Hematopoietic multipotent progenitor cell (in vitro differentiated cells): ENCODE measurements at places on chromosomes 6 and 20.

DNA sequence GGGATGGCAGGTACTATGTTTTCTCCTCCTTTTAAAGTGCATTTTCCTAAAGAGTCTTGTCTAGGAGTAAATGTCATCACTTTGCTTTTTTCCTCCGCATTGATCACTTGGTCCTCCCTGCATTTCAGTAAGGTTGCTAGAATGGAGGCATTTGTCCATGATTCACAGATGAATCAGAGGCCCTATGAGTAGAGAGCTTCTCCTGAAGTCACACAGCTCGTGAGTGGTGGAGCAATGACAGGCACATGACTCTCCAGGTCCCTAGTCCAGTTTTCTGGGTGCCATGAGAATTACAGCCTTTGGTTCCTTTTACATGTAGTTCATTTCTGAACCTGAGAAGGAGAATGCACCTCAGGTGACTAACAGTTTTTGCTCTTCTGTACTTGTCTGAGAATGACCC is 50.5 kb downstream of the HLA-A start:
- no peak for DNase-seq

DNA sequence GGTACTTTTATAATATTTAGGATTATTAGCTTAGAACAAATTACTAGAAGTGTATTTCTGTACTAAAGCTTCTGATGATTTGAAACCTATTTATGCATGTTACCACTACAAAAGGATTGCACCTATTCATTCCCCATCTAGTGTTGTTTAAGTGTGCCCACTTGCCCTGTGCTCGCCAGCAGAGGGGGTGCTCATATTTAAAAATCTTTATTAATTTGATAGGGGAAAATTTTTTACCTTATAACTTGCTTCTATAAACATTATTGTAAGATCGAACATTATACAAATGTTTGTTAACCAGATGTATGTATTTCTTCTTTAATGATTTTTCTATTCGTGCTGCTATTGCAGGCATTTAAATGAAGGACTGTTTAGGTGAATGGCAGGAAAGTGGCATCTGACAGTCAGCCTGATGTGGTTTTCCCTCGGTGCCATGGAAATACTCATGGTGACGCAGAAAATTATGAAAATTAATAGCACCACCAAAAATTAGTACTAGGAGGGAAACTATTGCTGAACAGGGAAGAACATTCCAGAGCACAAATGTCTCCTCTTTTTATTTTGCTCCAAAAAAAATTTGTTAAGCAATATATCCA is 44.1 kb upstream of the FNDC1 start:
- no peak for DNase-seq

DNA sequence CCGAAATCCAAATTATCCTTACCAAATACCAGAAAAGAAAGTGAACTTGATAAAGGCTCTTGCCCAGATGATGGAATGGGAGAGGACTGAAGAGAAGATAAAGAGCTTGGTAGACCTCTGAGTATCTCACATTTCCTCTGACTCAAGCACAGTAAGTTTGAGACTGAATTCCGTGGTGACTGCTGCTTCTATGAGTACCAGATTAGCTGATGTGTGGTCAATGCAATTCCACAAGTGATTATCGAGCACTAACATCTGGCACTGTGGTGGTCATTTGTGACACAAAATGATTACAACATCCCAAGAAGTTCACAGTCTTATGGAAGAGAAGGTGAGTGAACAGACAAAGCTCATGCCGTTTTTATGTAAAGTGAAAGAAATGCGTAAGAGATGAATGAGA is 2.6 kb upstream of the RPS6KA2 start:
- DNase-seq, result peak; percentile 49

DNA sequence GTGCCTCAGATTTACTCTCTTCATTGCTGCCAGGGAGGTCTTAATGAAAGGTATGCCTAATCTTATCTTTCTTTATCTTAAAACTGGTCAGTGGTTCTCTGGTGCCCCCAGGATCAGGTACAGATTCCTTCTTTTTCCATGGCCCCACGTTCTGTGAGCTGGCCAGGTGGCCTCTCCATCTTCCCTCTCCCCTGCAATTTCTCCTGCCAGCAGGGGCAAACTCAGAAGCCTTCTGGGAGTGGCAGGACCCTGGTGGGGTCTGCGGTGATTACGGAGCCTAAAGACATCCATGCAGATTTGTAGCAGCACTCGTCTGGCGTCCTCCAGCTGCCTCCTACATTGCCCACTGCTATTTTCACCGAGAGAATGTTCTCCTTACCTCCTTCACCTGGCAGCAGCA is 95.8 kb downstream of the CCDC170 start:
- DNase-seq, result no peak

DNA sequence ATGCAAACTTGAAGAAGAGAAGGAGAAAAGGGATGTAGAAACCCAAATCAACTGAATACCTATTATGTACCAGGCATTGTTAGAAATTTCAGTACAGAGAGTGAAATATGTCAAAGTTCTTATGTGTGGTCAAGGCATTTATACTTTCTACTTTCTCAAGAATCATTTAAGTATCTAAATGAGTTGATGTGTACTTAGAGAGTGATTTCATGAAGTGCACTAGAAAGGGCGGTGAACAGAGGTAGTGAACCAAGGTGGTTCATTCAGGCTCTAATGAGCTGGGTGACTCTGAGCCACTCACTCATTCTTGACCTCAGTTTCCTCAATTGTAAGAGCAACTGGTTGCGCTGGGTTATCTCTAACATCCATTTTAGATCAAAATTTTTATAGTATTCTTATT is 3.3 kb downstream of the PDE7B start:
- DNase-seq, result no peak

- no peak for DNase-seq
Measured at GRCh38 chr6:328136-328670, 35.9 kb downstream of the DUSP22 start.

GRCh38 chr20:51422514-51423289 is 119.8 kb downstream of the NFATC2 start:
- DNase-seq, result no peak

DNA sequence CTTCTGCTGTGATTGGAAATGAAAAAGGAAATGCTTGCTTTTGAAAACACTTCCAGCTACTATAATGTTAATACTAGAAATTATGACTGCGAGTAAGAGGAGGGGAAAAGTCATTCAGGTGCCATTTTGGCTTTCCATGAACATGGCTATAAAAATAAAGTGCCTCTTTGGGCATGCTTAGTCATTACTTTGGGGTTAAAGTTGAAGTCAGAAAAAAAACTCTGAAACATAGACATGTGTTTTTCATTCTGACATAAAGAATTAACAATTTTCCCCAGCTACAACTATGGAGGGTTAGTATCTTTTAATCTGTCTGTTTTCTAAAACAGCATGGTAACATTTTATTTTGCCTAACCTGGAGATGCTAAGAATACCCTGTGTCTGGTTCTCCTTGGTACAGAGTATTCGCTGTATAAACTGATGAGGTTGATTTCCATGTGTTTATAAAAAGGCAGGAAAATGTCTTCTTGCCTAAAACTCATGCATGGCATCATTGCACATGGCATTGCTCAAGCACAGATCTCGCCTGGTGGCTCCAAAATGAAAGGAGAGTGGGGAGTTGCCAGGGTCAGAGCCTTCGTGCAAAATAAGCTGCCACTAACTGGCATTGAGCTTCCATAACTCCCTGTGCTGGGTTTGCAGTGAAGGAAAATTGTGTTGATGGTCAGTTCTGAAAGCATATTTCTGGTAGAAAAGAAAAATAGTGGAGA is 188.9 kb downstream of the KCNQ5 start:
- DNase-seq, result no peak

GRCh38 chr20:6055981-6056569 is 2.2 kb upstream of the LRRN4 start:
- no peak for DNase-seq

GRCh38 chr6:6660339-6661045 is 72.0 kb downstream of the LY86 start:
- no peak for DNase-seq

DNA sequence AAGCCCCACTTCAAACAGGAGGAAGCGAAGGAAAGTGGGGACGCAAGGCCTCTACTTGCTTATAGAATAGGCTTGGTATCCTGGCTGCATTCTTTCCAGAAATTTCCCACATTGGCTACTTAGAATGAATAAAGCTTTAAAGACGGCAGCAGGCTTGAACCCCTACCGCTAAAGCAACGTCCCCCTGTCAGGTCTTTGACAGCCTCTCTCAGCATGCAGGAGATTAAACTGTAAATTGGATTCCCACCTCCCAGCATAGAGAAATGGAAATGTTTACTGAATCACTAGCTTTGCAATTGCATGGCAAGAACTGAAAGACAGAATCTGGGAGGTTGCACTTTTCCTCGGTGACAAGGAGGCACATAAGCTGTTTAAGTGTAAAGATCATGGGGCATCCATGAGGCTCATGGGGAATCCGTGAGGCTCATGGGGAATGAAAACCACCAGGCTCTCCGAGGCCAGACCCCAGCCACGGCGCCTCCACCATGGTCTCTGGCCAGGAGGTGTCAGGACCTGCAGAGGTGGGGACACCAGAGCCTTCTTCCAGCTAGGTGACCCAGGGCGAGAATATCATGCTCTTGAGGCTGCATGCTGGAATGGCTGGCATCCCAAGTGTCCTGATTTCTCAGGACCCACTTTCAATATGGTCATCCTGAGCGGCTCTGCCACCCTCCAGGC is 10.3 kb downstream of the LEMD2 start:
- DNase-seq, result no peak

GRCh38 chr6:5067305-5067704 is 17.8 kb upstream of the PPP1R3G start:
- no peak for DNase-seq

DNA sequence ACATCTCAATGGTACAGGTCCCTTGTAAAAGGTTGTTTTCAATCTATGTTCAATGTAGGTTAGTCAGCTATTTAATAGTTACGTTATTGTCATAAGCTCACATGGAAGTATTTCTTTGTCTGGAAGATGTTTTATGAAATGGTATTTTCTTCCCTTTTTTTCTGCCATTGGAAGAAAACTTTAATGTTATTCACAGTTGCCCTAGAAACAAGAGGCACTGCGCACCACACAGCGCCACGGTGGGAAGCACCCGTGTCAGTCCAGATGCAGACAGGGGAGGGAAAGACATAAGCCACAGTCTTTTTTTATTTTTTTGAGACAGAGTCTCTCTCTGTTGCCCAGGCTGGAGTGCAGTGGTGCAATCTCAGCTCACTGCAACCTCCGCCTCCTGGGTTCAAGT is 82.1 kb downstream of the GCNT2 start:
- no peak for DNase-seq

DNA sequence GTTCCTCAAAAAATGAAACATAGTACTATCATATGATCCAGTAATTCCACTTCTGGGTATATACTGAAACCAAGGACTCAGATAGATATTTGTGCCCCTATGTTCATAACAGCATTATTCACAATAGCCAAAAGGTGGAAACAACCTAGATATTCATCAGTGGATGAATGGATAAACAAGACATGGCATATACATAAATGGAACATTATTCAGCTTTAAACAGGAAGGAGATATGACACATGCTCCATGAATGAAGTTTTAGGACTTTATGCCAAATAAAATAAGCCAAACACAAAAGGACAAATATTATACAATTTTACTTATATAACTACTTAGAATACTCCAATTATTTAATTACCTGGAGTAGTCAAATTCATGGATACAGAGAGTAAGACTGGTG is 16.4 kb downstream of the PLCB1 start:
- DNase-seq, result no peak

DNA sequence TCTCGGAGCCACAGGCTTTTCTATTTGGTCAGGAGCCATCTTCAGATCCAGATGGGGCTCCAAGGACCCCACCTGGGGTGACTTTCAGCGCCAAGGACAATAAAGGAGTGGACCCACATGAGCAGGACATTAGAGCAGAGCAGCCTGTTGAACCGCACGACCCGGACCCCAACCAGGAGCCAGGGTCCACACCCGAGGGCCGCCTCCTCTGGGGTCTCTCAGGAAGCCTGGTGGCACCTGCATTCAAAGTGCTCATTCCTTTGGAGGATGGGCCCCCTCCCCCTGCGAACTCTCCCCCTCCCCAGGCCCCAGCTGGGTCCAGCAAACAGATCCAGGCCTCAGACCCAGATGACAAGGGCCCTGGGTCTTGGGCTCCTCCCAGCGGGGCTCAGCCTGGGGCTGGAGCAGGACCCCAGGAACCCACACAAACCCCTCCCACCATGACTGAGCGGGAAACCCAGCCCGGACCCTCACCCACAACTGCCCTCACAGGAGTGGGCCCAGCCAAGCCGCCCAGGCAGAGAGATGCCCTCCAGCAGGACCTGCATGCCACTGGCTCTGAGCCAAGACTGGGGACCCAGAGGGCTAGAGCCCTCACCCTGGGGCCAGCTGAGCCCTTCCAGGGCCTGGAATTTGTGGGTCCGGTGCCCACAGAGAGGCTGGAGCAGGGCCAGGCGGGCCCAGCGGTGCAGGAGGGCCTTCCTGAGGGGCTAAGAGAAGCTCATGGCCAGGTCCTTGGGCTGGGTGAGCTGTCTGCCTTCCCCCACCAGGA is 23.9 kb downstream of the RAB44 start:
- no peak for DNase-seq

- no peak for DNase-seq
Measured at GRCh38 chr20:20188647-20189046, 136.3 kb downstream of the CFAP61 start.

DNA sequence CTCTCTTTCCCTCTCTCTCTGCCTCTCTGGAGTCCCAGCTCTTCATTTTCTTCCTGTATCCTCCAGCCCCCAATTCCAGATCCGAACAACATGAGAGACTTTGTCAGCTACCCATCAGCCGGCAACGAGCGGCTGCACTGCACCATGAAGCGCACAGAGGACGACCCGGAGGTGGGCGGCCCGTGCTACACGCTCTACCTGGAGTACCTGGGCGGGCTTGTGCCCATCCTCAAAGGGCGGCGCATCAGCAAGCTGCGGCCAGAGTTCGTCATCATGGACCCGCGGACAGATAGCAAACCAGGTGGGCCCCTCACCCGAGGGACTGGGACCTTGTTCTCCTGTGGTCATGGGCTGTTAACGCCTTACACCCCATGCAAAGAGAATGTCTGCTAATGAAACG is 78.9 kb upstream of the TMEM181 start:
- DNase-seq, result no peak

GRCh38 chr6:73375216-73375615 is 5.5 kb upstream of the OOEP start:
- DNase-seq, result no peak

GRCh38 chr6:20722455-20722854 is 188.2 kb downstream of the CDKAL1 start:
- DNase-seq, result no peak

GRCh38 chr6:46500382-46500781 is 9.1 kb upstream of the RCAN2 start:
- no peak for DNase-seq

- DNase-seq, result no peak
Measured at GRCh38 chr6:106799031-106799894, 169.9 kb downstream of the QRSL1 start.

GRCh38 chr6:56594699-56595098 is 48.0 kb downstream of the DST start:
- DNase-seq, result no peak

GRCh38 chr20:44215125-44215524 is 4.6 kb upstream of the OSER1 start:
- DNase-seq, result peak; percentile 83

DNA sequence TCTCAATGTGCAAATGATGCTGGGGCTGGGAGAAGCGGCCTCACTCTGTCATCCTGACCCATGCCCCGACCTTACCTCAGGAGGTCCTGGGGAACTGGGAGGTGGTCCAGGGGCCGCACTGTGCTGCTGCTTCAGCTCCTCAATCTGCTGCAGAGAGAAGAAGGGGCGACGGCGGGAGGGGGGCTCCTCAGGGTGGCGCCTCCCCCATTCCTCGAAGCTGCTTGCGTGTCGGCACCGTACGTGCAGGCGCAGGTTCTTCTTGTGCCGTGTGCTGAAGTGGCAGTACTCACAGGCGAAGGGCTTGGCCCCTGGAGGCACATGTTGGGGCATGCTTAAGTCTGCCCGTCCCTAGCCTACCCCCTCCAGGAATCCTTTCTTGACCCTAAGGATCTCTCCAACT is 12.9 kb downstream of the ZNF335 start:
- DNase-seq, result no peak
